Stimulated activated naive CD8-positive, alpha-beta T cell treated with anti-CD3 and anti-CD28 coated beads, Interleukin-15, amount 100 ng/mL, for 72 hours (primary cell): ENCODE measurements at places on chromosomes 12 and 14.
A peak's percentile ranks its signal among the peaks of the same experiment; 100 is the strongest.

DNA sequence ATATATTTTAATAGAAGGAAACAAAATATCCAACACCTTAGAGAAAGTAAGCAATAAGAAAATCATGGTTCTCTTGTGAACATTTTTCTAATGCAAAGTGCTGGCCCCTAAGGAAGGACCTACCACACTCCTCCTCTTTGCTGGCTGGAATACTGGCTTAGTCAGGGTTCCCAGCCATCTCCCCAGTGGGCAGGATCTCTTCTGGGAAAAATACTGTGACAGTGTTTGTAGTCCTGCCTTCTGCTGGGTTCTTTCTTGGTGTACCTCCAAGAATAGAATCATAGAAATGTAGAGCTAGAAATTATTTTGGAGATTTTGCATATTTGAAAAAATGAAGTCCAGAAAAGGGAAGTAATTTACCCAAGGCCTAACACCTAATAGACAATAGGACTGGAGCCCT is 31.9 kb downstream of the KCNMB4 start:
- no peak for DNase-seq

DNA sequence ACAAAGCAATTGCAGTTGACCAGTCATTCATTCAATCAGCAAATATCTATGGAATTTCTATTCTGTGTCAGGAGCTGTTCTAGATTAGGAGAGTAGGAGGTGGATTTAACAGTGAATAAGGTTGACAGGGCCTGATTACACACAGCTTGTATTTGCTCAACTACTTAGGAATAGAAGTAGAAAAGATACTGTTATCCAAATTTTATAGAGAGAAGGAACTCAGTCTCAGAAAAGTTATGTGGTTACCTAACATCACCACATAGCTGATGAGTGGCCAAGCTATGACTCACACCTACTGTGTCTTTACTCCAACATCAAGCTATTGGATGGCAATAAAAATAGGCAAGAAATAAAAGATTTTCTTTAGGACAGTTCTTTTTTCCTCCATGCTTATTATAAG is 374.8 kb downstream of the RMST start:
- no peak for DNase-seq

DNA sequence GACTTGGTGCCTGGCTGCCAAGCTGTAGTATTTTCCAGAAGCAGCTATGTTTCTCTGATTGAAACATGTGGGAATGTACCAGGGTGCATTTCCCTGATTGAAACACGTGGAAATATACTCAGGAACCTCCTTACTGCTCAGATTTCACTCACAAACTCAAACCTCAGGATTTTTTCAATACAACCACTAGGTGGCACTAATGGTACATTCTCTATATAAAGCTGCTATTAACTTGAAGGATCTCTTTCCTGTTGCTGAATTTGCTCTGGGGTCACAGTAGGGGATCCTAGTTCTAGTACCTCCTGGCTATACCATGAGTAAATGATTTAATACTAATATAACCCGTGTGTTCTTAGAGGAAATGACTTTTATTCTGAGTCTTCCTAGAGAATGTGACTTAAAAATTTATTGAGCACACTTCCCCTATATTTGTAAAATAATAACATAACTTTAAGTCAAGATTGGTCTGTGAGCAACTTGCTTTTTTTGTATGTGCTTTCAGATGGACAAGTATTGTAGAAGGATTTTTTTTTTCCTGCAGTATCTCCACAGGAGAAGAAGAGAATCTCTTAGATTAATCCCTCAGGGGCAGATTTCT is 173.8 kb upstream of the MIS18BP1 start:
- DNase-seq: no peak

DNA sequence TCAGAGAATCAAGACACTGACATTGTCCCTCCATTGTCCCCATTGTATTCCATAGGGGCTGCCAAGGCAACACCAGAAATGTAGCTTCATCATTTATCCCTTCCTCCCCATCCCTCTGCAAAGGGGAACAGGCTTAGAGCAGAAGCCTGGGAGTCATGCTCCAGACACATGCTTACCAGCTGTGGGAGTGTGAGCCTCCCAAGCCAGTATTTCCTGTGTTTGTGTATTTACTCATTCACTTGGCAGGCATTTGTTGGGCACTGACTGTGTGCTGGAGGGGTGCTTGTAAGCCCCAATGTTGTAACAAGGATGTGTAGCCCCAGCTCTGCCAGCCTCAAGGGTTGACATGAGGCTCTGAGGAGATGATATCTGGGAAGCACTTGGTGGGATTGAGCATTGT is 46.0 kb upstream of the TCL1A start:
- no peak for DNase-seq

- DNase-seq: no peak
These were observed 50.8 kb downstream of the RPS6KA5 start for GRCh38 chr14:91009501-91010152.

DNA sequence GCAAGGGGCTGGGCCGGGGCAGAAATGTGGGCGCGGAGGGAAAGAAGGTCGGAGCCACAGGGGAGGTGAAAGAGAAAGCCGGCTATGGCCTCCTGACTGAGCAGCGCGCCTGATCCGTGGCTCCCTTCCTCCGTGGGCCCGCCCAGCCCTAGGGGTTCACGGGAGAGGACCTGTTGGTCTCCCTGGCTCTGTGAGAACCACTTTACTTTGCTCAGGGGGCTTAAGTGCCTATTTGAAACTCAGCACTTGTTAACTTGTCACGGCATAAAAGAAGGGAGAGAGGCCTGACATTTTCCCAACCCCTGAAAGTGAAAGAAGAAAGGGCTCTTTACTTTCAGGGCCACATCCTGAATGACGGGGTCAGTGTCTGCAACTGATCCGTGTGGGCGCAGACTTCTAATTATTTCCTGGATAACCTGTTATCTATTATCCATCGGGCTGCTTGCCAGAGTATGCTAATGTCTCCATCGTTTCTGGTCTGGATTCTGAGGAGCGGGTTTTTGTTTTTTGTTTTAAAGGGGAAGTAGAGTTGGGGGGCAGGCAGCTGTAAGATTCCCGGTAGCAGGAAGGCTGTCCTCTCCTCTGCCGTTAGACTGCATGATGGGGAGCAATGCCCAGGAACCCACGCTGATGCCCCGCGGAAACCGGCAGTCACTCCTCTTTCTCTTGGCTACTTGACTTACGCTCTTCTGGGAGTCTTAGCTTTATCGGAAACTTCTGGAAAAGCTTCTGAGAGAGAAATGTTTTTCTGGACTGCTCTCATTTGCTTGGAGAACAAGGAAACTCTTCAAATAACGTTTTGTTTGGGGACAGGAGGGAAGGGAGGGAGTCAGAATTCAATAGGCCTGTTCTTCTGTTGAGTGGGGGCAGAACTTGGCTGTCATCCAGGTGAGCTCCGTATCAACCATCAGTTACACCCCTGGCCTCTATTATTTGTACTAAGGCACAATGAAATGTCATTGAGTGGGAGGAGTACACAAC is 127.7 kb upstream of the MAX start:
- DNase-seq: peak; percentile 52

- DNase-seq: no peak
These were observed 76.8 kb downstream of the WSCD2 start for GRCh38 chr12:108205864-108206263.

DNA sequence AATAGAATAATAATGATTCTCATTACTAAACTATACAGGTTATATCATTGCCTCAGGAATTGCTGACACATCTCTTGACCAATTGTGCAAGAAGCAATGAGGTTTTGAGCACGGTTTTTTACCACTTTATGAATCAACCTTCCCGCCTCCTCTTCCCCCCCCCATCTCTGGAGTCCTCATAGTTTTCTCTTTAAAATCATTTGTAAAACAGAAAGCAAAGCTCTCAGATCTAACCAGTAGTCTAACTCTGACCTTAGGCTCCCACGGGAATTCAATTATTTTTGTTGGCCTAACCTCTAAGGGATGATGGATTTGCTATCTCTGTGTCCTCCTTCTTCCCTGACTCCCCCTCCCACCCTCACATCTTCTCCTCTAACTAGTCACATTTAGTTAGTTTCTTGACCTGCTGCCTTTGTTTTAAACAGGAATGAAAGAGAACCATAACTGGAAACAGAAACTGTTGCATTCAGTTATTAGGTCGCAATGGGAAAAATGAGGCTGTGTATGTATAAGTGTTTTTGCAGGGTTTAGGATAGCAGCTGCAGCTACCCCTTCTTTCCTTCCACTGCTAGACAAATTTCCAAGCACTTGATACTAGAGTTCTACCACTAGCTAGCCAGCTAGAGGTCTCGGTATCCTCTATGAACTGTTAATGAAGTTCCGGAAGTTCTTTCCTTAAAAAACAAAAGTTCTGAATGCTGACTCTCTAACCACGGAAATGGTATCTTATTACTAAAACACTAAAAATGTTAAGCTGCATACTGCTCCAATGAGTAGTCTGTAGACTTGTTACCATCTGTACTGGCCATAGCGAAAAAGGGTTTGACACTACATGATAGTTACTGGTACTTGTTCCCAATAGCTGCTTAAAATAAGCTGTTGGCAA is 65.4 kb downstream of the TAOK3 start:
- peak; percentile 37 for DNase-seq

DNA sequence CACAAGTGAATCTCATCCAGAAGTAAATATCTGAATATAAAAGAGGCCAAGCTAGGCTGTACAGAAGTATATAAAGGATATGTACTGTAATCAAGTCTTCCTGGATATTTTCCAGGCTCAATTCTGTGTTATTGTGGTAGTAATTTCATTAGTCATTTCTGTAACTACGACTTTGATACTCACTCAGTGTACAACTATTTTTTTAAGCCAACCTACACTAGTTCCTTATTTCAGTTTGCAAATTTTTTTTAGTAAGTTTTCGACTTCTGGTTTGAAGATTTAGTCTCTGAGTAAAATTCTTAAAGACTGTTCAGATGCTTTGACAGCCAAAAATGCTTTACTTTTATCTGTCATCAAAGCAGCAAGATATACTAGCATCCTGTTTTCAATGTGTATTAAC is 130.8 kb downstream of the CAPZA3 start:
- no peak for DNase-seq

DNA sequence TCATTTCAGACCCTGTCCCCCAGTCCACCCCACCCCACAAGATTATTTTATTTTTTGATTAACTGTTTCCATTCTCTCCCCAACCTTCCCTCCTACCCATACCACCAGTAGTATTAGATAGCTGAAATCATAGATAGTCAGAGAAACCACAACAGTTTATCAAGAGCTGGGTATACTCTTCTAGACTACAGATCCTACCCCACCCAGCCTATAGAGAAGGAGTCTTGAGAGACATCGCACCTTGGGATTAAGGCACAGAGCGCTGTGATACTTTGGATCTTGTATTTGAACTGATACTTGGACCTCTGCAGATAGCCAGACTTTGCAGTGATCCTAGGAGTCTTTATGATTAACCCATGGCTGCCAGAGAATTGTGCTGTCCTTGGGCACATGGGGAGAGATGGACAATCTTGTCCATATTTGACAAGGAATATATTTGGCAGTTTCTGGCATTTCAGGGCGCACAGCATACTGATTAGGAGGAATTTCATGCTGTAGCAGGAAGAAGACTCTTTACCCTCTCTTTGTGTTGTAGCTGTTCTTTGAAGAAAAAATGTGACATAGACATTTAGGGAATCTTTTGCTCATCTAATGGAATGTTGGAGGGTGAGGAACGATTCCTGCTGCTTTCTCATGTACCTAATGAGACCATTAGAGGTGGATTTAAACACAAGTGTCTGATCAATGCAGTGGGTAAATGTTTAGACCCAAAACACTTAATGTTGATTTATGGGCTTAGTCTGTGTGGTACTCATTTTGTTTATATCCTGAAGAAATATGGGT is 982 bp downstream of the RBMS2 start:
- DNase-seq: no peak

DNA sequence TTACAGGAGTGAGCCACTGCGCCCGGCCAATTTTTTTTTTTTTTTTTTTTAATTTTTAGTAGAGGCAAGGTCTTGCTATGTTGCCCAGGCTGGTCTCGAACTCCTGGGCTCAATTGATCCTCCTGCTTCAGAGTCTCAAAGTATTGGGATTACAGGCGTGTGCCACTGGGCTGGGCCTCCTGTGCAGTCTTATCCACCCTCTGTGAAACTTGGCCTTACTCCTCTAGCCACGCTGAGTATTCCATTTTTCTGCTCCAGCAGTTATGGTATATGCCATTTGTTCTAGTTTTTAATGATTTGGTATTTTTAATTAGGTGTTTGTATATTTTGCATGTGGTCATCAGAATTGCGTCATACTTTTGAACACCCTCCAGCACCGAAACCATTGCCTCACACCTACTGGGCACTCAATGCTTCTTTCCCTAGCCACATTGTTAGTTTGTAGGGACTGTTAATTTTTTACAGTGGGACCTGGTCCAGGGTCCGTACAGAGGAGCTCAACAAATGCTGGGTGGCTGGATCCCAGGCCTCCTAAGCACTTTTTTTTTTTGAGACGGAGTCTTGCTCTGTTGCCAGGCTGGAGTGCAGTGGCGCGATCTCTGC is 11.4 kb downstream of the RIOX1 start:
- DNase-seq: no peak

DNA sequence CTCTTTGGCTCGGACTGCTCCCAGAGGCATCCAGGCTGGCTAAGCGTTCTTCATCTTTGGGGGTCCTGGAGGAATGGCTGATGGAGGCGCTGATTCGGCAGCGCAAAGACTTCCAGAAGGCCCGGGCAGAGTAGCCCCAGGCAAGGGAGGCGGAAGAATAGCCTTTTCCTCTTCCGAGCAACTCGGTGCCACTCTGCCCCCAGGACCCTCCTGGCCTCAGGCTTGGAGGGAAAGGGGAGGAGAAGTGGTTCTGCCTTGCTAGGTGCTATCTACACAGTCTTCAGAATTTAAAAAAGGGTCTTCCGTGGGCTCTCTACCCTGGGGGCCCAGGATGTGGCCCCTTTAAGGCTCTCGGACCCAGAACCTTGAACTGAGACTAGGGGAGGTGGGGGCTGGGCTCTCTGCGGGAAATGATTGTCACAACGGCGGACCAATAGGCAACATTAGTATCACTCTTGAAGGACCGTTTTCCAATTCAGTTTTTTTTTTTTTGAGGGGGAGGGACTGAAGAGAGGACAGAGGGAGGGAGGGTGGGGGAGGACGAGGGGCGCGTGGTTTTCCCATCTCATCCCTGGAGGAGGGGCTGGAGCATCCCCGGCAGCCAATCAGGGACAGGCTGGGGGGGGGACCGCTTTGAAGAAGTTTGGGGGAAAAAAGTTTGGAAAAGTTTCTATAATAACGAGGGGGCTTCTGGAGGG is at the start of gene NFATC4:
Gene NFATC4, plus strand, starts transcription at position 671 of the 698 bp plus-strand sequence. CDS start 157 bp downstream, outside the sequence.
- peak; percentile 48 for DNase-seq

- DNase-seq: no peak
These were observed 31.9 kb upstream of the HIF1A start for GRCh38 chr14:61663312-61663979.

- DNase-seq: no peak
These were observed 39.2 kb upstream of the PLEKHG6 start for GRCh38 chr12:6271281-6271680.

DNA sequence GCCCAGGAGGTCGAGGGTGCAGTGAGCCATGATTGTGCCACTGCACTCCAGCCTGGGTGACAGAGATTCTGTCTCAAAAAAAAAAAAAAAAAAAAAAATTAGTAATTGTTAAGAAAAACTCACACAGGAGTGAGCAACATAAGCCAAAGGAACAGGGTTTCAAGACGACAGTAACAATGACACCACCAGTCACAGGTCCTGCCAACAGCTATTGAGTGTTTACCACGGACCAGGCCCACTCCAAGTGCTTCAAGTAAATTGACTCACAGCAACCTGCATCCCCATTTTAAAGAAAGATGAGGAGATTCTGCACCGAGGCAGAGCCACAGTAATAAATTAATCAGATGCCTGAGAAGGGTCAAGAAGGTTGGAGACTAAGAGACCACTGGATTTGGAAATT is 194.5 kb downstream of the DPF3 start:
- DNase-seq: no peak
